ENCODE measurements at places on chromosomes 4 and X.

DNA sequence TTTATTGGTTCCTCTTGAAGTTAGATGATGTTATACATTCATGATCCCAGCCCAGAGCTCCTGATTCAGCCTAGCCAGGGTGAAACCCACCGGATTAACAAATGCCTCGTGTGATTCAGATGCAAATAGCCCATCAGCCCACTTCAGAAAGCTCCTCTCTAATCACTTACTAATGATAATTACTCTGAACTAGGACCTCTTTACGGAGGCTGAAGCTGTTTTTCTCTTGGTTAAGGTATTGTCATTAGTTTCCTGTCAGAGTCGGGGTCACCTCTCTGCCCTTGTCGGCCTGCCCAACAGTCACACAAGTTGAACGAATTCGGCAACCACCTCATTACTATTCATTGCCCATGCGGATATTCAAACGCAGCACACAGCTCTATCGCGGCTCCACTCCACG, 36.6 kb downstream of the ZFP42 start:
- DNase-seq = no peak

- no peak for DNase-seq
These were observed 72.0 kb downstream of the IL1RAPL1 start for GRCh38 chrX:28659269-28659668.

- no peak for DNase-seq
These were observed 15.2 kb upstream of the PACRGL start for GRCh38 chr4:20684852-20685763.

- DNase-seq = no peak
These were observed 144.3 kb upstream of the CPEB2 start for GRCh38 chr4:14857981-14858380.

DNA sequence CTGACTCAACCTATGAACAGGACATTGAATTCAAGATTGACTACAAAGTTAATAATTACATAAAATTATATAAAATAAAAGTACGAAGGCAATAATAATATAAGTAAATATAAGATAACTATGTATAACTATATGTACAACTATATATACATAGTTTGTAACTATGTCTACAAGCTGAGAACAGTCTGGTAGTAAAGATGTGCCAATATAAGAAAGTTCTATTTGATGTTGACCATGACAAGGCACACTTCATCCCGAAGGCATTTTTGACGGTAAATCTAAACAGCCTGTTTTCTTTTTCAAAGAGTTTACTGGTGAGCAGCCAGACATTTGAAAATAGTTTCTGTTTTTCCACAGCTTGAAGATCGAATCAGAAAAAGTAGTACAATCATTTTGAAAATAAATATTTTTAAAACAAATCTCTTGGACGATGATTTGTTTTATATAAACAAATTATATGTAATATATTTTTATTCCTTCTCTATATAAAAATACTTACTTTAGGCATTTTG, 112.9 kb downstream of the CEP44 start:
- DNase-seq = no peak

- DNase-seq = no peak
These were observed 151.0 kb downstream of the CAMK2D start for GRCh38 chr4:113610537-113610936.

DNA sequence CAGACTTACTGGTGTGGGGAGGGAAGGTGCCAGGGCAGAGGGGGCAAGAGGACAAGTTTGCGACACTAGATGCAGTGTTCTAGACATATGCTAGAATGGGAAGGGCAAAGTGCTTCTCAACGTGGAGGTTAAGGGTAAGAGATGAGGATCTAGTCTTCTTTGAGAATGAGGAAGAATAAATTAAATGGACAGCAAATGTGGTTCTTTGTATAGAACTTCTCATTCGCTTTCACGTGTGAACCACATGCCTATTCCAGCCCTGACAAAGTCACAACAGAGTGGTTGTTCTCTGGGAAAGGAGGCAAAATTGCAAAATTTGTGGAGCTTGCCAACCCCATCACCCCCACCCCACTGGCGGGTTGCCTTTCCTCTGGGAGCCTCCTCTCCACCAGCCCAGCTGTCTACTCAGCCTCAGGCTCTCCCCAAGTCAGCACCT, 1.5 kb upstream of the ANXA5 start:
- no peak for DNase-seq

DNA sequence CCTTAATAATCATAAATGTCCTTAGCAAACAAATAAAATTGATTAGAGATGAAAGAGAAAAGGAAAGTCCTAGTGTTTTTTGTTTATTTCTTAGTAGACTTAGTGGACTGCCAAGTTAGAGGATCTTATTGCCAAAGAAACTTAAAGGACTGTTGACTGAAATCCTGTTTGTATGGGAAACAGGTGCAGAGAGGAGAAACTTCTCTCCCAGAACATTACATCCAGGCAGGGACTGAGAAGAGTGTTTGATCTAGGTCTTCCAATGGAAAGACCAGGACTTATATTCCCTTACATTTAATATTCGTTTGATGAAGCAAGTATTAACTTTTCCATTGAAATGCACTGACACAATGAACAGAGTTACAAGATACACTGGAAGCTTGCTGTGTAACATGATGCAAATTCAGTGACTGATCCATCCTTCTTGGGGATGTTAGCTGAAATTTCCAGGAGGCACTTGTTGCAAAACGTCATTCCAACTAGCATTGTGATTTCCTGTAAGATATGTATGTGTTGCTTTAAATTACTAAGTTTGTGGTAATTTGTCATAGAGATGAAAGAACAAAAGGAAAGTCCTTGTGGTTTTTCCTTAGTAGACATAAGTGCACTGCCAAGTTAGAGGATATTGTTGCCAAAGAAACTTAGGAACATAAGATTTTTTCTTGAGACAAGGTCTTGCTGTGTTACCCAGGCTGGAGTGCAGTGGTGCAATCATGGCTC, 505.6 kb downstream of the STIM2 start:
- no peak for DNase-seq

DNA sequence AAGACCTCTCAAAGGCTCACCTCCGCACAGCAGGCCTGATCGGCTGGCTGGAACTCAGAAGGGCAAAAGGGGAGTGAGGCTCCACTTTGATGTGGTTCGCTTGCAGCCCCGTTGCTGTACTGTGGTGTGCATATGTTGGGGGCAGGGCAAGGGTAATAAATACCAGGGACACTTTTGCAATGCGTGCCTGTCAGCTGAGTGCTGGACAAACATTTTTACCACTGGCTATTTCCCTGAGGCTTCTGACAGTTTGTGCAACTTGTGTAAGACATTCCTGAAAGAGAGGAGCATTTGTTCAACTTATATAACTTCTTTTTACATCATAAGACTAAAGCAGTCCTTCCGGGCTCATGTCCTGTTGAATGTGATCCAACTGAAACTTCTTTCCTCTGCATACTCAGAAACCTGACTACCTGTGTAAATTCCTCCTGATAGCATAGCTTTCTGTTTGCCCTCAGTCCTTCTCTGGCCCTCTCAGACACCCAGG, 82.3 kb downstream of the SPRY1 start:
- DNase-seq = no peak

GRCh38 chr4:64876021-64876420, 466.8 kb upstream of the TECRL start:
- DNase-seq = no peak

DNA sequence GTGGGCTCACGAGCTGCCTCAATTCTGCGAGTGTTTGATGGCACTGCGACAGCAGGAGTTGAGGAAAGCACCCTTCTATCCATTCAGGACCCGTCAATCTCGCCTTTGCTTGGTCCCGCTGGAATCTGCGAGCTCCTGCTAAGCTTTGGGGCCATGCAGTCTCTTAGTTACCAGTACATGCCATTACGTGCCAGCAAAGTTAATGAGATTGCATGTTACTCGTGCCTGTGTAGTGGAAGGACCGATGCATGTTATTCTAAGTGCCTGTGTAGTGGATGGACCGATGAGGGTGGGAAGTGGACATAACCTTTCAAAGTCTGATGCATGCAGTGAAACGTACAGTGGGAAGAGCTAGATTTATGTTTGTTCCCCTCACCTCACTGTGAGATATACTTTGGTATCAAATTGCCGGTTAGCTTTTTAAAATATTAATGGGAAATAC, 569 bp downstream of the RPS3A start:
- DNase-seq = no peak

DNA sequence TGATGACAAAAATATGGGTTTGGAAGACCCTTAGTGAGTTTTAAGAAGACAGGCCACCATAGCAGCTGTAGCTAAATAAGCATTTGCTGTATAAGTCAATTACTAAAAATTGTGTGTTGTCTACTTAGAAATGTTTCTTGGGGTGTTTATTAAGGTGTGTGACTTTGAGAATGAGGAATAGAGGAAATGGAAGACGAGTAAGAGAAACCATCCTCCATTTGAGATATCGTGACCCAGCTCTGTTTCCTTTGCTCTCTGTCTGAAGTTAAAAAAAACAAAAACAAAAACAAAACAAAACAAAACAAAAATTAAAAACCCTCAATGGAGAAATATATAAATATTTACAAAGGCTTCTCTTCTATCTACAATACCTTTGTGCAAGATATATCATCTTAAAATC, 41.7 kb upstream of the FAM9C start:
- DNase-seq = no peak

- DNase-seq = peak; percentile 40
These were observed 82.5 kb downstream of the WFS1 start for GRCh38 chr4:6352031-6352692.

DNA sequence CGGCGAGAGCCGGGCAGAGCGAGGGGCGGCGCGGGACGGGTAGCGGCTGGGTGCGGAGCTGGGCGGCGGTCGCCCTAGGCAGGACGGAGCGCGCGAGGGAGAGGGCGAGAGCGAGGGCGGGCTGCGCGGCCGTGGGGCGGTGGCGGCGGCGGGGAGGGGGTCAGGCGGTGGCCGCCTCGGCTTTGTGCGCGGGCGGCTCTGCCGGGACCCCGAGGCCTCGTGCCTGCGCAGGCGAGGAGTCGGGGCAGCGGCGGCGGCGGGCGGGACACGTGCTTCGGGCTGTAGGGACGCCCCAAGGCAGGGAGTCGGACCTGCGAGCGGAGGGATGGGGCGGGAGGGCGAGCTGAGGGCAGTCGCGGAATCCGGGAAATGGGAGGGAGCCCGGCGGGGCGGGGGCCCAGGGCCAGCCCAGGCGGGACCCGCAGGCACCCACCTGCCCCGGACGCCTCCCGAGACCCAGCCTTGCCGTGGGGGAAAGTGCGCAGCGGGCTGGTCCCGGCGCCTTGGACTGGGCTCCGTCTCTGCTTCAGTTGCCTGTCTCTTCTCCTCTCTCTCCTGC, 465 bp downstream of the BMPR1B start:
- no peak for DNase-seq

- no peak for DNase-seq
These were observed 29.6 kb downstream of the PLAC1 start for GRCh38 chrX:134628663-134629062.

- no peak for DNase-seq
These were observed 100.4 kb downstream of the KLHL8 start for GRCh38 chr4:87120010-87120409.

GRCh38 chrX:151879856-151880255, 32.8 kb upstream of the MAGEA4 start:
- DNase-seq = no peak

DNA sequence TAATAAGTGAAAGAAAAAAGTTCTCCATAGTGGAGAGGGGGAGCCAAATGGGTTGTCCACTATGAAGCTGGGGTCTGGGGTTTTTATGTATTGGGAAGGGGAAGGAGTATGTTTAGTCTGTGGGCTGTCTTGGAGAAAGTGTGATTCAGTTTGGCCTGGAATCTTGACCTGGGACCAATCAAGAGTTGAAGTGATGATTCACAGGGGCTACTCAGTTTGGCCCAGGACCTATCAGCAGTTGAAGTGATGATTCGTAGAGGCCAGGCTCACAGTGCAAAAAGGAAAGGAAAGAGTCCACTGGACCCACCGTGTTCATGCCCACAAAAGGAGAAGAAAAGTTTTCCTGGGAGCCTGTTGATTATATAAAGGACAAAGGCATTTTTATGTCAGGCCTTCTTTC, 47.3 kb upstream of the RAB9B start:
- no peak for DNase-seq

GRCh38 chr4:47942081-47942819, 27.9 kb upstream of the NFXL1 start:
- no peak for DNase-seq

- DNase-seq = no peak
These were observed 62.3 kb upstream of the ADRA2C start for GRCh38 chr4:3703677-3704521.

DNA sequence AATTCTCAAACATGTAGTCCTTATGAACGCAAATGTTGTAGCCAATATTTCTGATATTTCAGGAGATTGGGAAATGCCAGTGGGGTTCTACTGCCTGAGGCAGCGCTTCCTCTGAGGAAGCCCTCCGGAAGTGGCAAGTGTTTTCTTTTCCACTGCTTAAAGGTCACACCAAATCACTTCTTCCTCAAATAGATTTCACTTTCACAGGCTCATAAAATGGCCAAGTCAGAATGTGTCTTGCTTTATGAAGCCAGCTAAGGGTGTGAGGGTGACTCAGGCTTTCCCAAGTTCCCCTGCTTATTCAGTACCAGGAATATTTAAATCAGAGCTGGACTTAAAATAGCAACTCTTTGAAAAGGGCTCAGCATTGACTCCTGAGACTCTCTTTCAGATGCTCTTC, 514.2 kb upstream of the DIPK2B start:
- DNase-seq = no peak

DNA sequence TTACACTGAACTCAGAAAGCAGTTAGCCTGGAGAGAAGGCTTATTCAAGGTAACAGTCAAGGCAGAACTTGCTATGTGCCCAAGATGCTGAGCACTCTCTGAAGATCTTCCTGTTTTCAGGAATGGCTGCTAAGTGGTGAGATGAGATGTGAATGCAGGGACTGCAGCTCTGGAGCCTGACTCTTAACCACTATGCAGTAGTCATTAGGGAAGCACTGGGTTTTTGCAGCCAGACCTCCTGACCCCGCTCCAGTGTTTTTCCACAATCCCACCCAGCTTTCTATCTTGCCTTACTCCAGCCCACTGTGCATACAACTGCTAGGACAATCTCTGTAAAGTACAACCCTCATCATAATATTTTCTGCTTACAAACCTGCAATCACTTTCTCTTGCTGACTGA, 95.2 kb upstream of the LNX1 start:
- no peak for DNase-seq

DNA sequence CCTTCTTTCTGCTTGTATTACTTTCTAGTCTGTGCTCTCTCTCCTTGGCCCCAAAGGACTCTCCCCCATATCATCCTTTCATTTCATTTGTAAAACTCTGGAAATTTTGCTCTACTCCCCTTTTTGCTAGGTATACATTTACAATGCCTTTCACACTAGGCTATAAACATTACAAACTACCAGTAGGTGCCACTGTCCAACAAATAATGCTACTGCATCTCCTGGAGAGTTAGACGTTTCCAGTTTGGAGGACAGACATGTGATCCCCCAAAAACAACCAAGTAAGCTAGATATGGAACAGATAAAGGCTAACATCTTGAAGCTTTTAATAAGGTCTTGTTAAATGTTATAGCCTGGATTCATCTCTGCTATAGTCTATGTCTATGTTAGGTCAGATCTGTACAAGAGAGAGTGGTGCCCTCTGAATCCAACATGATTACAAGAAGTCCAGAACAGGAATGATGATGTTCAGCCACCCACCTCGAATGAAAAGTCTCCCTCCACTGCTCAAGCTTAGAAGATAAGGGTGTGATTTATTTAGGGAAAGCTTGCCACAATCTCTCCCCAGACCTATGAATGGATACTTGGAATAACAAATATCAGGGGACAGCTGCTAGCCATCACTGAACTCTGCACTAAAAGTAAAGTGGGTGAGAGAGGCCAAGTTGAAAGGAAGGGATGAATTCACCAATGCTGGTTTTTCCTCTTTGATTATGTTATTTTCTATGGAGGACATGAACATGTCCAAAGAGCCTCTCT, 14.3 kb downstream of the CBR4 start:
- no peak for DNase-seq

- DNase-seq = peak; percentile 1
These were observed 80.1 kb downstream of the TLL1 start for GRCh38 chr4:165953181-165953580.

- no peak for DNase-seq
These were observed 213.1 kb upstream of the MID1 start for GRCh38 chrX:10833299-10834169.

All from NCI-H2171 (cell line).